ENCODE measurements at places on chromosomes 2 and 18.

DNA sequence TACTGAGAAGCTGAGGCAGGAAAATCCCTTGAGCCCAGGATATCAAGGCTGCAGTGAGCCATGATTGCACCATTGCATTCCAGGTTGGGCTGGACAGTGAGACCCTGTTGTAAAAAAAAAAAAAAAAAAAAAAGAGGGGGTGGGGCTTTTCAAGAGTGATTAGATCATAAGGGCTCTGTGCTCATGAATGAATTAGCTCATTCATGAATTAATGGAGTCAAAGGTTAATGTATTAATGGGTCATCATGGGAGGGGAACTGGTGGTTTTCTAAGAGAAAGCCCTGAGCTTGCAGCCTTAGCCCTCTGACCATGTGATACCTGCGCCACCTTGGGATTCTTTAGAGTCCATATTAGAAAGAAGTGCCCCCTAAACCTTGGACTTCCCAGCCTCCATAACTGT, 4.5 kb downstream of the SLC19A3 start:
- no peak for DNase-seq

DNA sequence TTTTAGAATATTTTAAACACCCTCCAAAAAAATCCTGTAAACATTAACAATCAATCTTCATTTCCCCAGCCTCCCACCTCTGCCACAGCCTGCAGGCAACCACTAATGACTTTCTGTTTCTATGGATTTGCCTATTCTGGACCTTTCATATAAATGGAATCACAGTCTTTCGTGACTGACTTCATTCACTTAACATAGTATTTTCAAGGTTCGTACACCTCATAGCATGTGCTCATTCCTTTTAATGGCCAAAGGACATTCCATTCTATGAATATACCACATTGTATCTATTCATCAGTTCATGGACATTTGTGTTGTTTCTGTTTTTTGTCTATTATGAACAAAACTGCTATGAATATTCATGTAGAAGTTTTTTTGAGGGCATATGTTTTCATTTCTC, 48.5 kb downstream of the NAT8 start:
- DNase-seq, result no peak

DNA sequence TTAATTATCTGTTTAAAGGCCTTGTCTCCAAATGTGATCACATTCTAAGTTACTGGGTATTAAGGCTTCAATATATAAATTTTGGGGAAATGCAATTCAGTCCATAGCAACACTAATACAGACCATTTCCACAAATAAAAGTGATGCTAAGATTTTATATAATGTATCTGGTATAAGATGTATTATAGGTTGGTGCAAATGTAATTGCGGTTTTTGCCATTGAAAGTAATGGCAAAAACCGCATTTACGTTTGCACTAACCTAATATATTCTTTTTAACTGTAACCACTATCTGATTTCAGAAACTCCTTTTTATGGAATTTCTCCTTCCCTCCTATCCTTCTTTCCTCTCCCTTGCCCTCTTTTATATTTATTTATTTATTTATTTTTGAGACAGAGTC, 1020.6 kb downstream of the BCL11A start:
- DNase-seq, result no peak

GRCh38 chr18:25457126-25457525, 105.2 kb upstream of the ZNF521 start:
- no peak for DNase-seq

DNA sequence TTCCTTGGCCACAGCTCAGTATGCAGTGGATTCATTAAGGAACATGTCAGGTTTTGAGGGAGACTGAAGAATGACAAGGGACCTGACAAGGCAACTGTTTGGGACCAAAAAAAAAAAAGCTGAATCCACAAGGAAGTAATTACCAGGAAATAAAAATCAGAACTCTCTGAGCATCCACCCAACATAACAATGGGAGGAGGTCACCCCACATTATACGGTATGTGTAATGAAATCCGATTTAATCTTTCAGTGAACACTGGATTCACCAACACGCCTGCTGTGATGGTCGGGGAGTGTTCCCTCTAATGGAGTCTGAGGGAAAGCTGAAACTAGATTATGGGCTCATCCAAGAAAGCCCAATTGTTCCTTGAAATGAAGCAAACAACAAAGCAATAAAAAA, 329.3 kb downstream of the ETAA1 start:
- no peak for DNase-seq

GRCh38 chr2:222869252-222869560, 8.4 kb downstream of the ACSL3 start:
- DNase-seq, result no peak

Data from NCI-H510A treated with DMSO at 0.1 percent for 48 hours (cell line).